ENCODE measurements at places on chromosomes 12 and 14.

- H3K4me3 ChIP-seq = no peak overlapping the region
- peaks cover 3% of the 10 kb centered on the region for H3K27me3 ChIP-seq
Observed at GRCh38 chr14:105138551-105139111, 29.9 kb downstream of the JAG2 start.

- H3K36me3 ChIP-seq = peaks cover 2% of the 10 kb centered on the region
- H3K4me1 ChIP-seq = peaks cover 6% of the 10 kb centered on the region
- H3K4me3 ChIP-seq = no peak overlapping the region
- H3K27me3 ChIP-seq = no peaks in the 10 kb centered on the region
- H3K27ac ChIP-seq = no peak overlapping the region
Observed at GRCh38 chr14:58862416-58863160, 224.8 kb downstream of the DACT1 start.

- H3K27ac ChIP-seq = no peak overlapping the region
- H3K27me3 ChIP-seq = no peaks in the 10 kb centered on the region
- no peaks in the 10 kb centered on the region for H3K36me3 ChIP-seq
- no peak overlapping the region for H3K4me3 ChIP-seq
Observed at GRCh38 chr12:14905269-14906004, 19.8 kb upstream of the MGP start.

DNA sequence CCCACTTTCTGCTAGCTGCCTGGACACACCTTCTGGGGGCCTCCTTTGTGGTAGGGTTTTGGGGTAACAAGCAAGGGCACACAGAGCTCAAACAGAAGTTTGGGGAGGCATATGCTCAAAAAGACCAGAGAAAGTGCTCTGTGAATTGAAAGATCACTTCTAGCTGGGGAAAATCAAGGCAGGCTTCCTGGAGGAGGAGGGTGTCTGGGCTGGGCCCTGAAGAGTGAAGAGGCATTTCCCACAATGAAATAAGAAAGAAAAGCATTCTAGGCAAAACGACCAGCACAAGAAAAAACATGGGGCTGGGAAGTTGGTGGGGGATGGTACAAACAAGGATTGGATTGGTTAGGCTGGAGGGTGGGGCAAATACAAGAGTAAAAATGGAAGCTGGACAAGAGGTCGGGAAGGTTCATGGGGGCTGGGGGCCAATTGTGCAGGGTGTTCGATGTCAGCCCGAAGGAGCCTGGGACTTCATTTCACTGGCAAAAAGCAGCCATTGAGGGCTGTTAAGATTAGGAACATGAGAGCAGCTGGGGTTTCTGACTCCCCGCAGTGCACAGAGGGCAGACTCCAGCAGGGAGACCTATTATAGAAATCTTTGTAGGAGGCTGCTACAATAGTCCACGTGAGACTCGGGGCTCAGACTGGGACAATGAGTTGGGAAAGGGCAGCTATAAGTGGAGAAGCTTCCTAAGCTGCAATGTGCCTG is 51.5 kb upstream of the CMKLR1 start:
- DNase-seq = no peak
- H3K4me1 ChIP-seq = no peaks in the 10 kb centered on the region

DNA sequence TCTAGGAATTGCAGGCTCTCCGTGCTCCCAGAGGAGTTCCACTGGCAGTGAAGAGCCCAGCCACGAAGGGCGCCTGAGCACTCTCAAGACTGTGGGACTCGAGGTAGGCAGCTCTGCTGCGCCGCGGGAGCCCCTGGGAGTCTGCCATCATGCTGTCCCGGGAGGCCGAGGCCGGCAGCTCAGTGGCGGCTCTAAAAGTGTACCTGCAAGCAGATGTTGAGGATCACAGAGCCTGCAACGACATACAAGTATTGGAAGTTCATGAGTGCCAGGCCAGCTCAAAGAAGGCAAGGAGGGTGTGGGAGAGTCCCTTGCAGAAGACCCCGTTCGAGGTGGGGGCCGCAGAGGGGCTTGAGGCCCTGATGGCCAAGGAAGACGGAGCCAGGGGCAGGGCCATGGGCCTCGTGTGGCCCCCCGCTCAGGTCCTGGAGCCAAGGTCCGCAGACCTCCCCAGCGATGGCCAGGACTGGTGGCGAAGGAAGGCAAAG is 62.7 kb downstream of the MUCL1 start:
- no peaks in the 10 kb centered on the region for H3K4me1 ChIP-seq
- H3K27ac ChIP-seq = no peak overlapping the region
- H3K36me3 ChIP-seq = no peaks in the 10 kb centered on the region
